ENCODE measurements at places on chromosomes 3 and 15.

GRCh38 chr15:92383519-92384324 lies 10.0 kb upstream of the ST8SIA2 start:
- no peak for DNase-seq

- DNase-seq = no peak
Measured at GRCh38 chr15:95302206-95302605, 1028.3 kb upstream of the NR2F2 start.

- DNase-seq = no peak
Measured at GRCh38 chr3:45491344-45491743, 103.0 kb downstream of the LARS2 start.

- peak; percentile 25 for DNase-seq
Measured at GRCh38 chr3:43921056-43921648, 230.4 kb downstream of the ABHD5 start.

DNA sequence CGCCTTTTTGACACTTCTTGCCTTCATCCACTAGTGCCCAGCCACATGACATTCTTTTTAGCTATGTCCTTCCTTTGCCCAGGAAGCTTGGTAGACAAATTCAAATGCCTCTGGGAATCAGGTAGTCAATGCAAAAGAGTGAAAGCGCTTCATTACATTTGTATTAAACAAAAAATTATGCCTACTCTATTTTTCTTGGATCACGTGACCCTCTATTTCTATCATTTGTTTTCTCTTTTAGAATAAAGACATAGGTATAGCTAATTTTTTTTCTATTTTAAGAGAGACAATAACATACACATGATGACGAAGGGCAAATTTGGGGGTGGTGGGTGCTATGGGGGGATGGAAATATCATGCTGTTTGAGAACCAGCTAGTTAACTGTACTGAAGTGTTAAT lies 384.8 kb downstream of the C3orf38 start:
- no peak for DNase-seq

DNA sequence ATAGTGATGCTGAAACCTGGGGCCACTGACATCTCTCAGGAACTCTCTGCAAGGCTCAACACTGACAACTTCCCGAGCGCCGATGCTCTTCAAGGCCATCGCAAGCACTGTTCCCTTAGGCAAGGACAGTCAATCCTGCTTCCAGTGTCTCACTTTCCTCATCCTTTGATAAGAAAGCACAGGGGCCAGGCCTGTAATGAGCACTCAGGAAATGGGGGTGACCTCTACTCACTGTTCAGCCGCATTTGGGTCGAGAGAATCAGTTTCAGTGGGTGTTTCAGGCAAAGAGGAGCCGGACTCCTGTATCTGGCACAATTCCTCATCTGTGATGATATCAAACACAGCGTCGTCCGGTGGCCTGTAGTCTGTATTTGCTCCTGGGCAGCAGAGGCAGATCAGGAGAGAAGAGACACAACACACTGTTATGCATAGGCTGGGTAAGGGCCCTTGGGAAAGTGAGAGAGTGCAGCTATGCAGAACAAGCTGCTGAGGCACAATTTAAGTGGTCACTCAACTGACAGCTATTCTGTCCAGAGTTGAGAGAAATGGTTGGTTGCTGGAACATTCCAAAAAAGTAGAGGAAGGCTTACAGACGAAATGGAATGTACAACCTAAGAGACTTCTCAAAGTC lies 11.9 kb downstream of the CXCR6 start:
- no peak for DNase-seq

DNA sequence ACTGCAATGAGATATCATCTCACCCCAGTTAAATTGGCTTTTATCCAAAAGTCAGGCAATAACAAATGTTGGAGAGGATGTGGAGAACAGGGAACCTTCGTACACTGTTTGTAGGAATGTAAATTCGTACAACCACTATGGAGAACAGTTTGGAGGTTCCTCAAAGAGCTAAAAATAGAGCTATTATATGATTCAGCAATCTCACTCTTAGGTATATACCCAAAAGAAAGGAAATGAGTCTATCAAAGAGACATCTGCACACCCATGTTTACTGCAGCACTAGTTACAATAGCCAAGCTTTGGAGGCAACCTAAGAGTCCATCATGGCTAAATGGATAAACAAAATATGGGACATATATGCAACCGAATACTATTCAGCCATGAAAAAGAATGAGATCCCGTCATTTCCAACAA lies 68.0 kb upstream of the HES1 start:
- no peak for DNase-seq

DNA sequence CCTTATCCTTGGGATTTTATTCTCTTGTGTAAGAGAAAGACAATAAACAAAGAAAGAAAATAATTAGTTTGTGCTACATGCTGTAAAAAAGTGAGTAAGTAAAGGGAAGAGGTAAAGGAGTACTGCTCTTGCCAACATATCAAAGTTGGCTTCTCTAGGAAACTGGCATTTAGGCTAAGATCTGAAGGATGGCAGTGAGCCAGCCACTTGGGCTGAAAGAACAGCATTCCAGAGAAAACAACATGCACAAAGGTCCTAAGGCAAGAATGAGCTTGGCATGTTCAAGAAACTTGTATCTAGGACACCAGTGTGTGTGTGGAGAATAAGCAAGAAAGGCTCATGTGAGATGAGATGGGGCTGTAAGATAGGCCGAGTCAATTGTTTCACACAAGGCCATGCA lies 245.5 kb upstream of the MANF start:
- no peak for DNase-seq

- no peak for DNase-seq
Measured at GRCh38 chr15:31130576-31131237, 29.2 kb upstream of the TRPM1 start.

GRCh38 chr3:71511446-71511845 lies 72.1 kb downstream of the FOXP1 start:
- no peak for DNase-seq

DNA sequence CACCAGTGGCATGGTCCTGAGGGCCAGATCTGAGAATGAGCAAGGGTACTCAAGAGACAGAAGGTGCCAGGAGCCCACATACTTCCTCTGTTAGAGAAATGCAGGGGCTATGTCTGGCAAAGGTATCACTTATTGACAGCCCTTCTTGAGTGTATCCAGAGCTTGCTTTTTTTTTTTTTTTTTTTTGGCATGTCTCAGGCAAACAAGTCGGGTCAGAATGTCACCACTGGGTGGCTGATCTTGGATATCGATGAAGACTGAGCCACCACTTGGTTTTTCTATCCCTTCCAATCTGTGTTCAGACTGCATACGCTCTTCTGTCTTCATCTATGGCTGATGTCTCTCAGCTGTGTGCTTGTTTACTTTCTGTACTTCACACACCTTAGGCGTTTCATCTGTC lies 363.4 kb upstream of the C2CD4B start:
- DNase-seq = no peak

GRCh38 chr15:38030609-38031008 lies 96.2 kb downstream of the TMCO5A start:
- no peak for DNase-seq

DNA sequence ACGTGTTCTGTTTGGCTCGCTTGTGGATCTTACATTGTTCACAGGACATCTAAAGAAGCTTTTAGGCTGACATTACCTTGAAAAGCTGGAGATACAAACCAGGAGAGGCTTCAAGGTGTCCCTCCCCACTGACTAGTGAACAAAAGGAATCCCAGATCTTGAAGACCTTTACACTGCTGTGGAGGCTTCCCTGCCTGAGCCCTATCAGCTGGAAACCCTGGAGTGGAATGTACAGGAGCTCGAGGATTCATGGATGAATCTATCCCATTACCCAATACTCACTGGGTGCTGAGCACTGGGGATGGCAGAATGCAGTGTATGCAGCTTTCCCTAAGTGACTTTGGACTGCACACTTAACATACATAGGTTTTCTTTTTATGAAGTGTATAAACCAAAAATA lies 82.3 kb upstream of the MFGE8 start:
- peak; percentile 69 for DNase-seq

DNA sequence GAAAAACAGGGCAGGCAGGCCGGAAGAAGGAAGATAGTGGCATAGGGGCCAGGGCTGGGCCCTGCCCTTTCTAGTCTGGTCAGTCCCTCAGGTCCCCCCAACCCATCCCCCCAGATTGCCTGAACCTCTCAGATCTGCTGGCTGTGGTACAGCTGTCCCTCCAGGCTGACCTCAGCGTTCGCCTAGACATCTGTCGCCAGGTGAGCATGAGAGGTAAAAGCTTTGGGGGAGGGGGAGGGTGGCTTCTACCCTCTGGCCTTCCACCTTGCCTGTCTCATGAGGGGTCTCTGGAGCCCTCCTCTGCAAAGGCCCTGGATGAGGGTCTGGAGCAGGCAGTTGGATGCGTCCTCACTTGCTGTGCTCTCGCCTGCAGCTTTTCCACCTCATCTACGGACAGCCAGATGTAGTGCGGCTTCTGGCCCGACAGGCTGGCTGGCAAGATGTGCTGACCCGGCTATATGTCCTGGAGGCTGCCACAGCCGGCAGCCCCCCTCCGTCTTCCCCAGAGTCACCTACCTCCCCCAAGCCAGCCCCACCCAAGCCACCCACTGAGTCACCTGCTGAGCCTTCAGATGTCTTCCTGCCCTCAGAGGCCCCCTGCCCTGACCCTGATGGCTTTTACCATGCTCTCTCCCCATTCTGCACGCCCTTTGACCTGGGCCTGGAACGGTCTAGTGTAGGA lies 20.2 kb downstream of the NBEAL2 start:
- DNase-seq = no peak

DNA sequence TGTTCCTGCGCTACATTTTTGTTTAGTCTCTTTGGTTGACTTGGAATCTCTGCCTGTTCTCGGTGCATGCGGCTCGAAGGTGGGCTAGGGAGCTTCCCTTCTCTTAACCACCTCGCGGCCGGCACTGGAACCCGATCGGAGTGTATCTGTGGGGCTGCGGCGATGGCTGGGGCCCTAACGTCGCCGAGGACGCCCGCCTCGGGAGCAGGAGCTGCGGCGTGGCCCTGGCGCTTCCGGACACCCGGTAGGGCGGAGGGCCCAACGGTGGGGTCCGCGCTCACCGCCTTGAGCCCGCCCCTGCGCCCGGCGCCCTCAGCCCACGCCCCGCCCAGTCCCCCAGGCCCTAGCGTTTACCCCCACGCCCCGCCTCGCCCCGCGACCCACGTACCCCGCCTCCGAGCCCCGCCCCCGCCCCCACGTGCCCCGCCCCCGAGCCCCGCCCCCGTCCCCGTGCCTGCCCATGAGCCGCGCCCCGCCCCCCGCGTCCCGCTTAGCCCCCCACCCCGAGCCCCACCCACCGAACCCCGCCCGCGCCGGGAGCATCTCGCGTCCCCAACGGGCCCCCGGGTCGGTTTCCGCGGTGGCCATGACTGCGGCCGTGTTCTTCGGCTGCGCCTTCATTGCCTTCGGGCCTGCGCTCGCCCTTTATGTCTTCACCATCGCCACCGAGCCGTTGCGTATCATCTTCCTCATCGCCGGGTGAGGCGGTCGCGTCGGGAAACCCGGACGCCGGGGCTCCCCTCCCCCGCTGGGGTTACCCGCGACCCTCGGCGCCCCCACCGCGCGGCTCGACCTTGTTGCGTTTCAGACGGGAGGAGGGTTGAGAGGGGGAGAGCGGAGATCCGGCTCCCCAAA lies at the start of gene APH1B:
Gene APH1B, plus strand, starts transcription at position 568 of the 855 bp plus-strand sequence. Its CDS starts 19 bp downstream, at position 587.
- peak; percentile 63 for DNase-seq

DNA sequence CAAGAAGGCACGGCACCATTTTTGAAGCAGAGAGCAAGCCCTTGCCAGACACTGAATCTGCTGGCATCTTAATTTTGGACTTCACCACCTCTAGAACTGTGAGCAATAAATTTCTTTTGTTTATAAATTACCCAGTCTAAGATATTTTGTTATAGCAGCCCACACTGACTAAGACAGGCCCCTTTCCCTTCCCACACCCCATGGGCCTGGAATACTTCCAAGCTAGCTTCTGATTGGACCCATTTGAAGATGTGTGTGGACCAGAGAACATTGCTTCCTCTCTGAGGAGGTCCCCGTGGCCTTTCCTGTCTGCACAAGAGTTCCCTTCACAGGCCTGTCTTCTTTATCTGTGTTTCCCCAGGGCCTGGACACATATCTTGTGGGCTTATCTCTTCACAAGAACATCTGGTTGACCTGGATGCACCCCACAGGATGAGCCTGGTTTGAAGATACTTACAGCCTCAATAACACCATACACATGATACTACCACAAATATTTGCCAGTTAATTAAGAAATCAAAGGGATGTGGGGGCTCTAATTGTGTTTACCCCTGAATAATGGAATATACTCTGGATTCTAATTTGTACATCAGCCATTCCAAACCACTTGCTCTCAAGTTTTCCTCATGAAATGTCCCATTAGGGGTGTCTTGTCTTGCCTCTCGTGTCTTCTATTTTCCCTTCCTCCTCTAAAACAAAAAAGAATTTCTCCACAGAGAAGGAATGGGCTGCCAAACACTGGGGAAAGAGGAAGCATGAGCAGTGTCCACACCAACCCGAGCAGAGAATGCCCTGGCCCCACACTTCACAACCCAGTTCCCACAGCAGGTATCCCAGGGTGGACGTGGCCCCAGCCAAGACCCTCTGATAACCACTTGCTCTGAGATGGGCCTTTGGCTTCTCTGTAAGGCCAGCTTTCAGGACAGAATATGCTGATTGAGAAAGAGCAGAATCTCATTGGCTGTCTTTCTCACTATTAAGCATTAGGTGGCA lies 42.5 kb downstream of the GLB1 start:
- no peak for DNase-seq

GRCh38 chr3:120425572-120426250 lies 25.1 kb downstream of the FSTL1 start:
- no peak for DNase-seq

All from NT2/D1 (cell line).